Stimulated activated CD8-positive, alpha-beta memory T cell treated with anti-CD3 and anti-CD28 coated beads, Interleukin-7, amount 100 ng/mL, for 1 hour (primary cell): ENCODE measurements at places on chromosomes 4 and X.
A peak's percentile ranks its signal among the peaks of the same experiment; 100 is the strongest.

GRCh38 chrX:47226531-47227333 lies 6.1 kb upstream of the USP11 start:
- no peak for DNase-seq

- DNase-seq, result no peak
Measured at GRCh38 chr4:53195815-53196661, 169.8 kb downstream of the SCFD2 start.

DNA sequence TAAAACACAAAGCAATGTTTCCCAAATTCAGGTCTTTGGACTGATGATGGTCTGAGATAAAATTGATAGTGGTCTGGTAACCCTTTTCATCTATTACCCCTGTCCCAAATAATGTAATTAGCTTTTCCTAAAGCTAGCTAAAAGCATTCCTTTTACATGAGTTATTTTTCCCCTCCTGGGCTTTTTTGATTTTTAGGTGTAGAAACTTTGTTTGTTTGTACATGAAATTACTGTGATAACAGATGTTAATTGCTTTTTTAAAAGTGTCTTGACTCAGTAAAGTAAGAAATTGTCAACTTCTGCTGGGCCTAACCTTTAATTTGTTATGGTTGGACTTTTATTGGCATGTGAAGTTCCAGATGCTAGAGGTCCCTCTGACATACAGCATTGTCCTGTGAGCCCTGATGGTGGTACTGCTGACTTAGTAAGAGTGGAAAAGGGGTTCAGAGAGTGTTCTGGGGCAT lies 145.5 kb downstream of the ARHGAP10 start:
- no peak for DNase-seq

DNA sequence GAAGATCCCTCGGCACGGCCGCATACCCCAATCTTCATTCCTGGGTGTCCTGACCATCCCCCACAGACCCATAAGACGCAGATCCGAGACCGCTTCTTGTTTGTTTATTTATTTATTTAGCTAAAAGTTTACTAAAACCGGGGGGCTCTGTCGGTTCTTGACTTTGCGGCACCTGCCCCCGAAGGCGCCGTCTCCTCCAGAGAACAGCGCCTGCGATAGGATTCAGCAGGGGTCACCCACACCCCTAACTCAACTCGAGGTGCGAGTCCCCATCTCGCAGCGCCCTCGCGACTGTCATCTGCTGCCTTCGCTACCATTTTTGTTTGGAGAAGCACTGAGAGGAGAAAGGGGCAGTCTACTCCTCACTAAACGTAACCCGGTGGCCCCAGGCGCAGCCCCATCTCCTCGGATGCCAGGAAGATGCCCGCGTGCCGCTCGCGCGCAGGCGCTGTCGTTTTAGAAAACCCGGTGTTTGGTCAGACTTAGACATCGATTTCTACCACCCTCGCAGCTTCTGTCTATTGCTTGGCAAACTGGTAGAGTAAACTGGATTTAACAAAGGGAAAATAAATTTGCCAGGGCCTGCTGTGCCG lies 18.9 kb upstream of the GPR101 start:
- DNase-seq, result no peak

GRCh38 chr4:172656055-172656454 lies 512.6 kb upstream of the GALNT7 start:
- DNase-seq, result no peak

- DNase-seq, result no peak
Measured at GRCh38 chr4:104881136-104881886, 265.4 kb upstream of the TET2 start.

- no peak for DNase-seq
Measured at GRCh38 chr4:134324179-134324578, 122.6 kb upstream of the PABPC4L start.

DNA sequence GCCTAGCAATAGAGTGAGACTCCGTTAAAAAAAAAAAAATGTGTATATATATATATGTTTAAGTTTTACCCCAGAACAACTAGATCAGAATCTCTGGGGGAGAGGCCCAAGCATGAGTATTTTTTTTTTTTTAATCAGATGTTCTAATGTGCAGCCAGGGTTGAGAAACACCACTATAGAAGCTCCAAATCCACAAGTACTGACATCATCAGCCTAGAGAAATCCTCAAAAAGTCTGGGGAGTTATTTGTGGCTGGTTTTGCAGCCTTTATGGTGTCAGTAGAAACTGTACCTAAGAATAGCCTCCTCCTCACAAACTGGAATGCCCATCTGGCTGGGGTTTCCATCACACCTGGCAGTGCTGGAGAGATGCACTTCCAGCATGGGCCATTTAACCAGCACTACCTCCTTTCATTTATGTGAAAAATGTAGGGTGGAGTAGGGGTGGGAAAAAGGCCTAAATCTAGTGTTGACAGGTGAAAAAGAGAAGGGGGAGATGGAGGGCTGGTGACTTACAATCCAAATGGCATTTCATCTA lies 93.5 kb downstream of the CBLL2 start:
- no peak for DNase-seq

DNA sequence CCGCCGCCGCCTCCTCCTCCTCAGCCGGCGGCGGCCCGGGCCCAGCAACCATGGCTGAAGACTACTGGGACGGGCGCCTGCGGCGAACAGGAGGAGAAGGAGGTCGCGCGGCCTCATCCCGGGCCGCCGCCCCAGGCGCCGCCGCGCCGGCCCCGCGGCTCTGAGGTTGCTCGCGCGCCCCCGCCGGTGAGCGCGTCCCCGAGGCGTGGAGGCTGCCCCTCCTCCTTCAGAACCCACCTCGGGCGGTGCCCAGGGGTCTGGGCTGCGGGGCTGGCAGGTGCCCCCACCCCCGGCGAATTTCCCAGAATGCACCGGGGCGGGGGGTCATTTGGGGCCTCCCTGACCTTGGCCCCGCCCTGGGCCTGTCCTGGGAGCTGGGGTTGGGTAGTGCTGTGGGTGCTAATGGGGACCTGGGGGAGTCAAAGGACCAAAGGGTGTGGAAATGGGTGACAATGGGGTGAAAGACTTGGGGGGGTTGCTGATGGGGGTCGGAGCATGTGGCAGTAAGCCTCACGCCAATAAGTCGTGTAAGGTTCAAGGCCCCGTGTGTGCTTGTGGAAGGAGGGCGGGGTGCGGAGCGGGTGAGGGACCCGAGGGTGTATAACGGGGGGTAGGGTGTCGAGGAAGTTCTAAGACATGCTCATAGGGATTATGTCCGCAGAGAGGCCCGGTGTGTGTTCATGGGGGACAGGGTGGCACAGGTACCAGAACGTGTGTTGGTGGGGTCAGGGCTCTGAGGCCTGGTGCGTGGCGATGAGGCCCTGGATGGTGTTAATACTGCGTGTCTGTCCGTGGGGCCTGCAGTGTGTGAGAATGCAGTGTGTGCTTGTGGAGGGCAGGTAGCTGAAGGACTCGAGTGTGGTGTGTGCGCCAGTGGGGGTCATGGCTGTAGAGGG lies 687 bp downstream of the CDK16 start:
- no peak for DNase-seq

DNA sequence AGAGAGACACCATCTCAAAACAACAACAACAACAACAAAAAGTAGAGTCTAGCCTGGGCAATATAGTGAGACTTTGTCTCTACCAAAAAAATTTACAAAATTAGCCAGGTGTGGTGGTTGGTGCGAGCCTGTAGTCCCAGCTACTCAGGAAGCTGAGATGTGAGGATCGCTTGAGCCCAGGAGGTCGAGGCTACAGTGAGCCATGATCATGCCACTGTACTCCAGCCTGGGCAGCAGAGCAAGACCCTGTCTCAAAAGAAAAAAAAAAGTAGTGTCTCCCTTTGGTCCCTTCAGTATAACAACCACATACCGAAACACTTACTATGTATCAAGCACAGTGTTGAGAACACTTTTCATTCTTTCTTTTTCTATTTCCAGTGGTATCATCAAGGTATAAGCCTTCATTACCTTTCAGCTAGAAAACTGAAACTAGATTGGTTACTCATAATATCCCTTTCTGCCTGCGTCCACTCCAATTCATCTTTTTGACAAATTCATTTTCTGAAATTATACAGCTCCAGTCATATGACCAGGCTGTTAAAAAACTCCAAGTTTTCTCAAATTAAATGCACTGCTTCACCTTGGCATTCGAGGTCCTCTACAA lies 54.1 kb downstream of the RPS6KA3 start:
- DNase-seq, result no peak

DNA sequence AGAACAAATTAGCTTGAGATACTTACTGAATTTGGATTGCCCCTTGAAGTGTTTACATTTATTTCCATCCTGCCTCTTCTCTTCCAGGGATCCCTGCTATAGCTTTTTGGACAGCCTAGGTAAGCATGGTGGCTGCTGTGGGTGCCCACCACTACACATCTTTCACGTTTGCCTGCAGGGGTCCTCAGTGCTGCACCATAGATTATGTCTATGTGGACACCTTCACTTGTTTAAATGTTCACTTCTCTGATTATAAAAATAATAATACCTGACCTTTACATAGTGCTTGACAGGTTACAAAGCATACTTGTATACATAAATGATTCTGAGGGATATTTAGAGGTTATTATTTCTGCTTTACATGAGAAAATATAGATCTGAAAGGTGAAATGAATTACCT lies 67.9 kb upstream of the SLC4A4 start:
- DNase-seq, result no peak

DNA sequence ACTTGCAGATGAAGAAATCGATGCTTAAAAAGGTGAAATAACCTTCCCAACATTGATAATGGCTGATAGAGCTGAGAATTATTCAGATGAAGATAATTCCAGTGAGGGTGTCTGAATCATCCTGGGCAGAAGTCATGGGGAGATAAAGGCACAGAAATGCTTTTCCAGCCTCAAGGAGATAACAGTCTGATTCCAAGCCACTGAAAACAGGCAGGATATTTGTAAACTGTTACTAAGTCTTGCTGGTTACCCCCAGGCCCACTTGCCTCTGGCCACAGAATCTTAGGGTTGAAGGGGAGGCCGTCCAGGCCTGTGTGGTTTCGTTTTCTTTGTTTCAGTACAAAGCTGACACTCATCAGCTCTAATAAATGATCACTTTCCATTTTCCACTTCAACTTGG lies 158.5 kb downstream of the SH3KBP1 start:
- DNase-seq, result no peak

- peak; percentile 82 for DNase-seq
Measured at GRCh38 chrX:53224860-53225797, at the start of gene KDM5C. Gene KDM5C, minus strand, starts transcription at chrX:53225207. Its CDS starts 318 bp downstream, at chrX:53224889.

GRCh38 chr4:17763416-17763815 lies 18.0 kb downstream of the FAM184B start:
- no peak for DNase-seq

- DNase-seq, result no peak
Measured at GRCh38 chr4:17339376-17339775, 172.5 kb downstream of the QDPR start.

- DNase-seq, result no peak
Measured at GRCh38 chr4:79831119-79831528, 241.9 kb downstream of the ANTXR2 start.

GRCh38 chrX:109684136-109684535 lies 48.9 kb downstream of the ACSL4 start:
- DNase-seq, result no peak

DNA sequence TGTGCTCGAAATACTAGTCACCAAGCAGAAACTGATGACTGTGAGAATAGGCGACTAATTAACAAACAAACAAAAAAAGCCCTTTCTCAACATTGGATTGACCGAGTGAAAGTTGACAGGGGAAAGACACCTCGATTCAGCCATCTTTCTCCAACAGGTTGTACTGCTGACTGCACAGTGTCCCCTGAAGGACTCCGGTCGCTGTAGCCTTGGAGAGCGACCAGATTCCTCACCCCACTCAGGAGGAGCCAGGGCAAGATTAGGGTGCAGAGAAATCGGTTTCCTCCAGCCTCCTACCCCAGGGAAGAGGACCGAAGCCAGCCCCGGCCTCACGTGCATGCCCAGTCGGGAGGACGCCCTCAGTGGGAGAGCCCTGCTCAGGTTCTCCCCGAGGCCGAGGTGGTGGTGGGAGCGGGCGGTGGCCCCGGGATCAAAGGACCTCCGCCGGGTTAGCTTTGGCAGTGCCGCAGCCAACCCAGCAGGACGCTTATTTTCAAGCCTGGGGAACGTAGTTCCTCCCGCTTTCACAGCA lies 1.1 kb upstream of the RAP1GDS1 start:
- DNase-seq, result no peak

DNA sequence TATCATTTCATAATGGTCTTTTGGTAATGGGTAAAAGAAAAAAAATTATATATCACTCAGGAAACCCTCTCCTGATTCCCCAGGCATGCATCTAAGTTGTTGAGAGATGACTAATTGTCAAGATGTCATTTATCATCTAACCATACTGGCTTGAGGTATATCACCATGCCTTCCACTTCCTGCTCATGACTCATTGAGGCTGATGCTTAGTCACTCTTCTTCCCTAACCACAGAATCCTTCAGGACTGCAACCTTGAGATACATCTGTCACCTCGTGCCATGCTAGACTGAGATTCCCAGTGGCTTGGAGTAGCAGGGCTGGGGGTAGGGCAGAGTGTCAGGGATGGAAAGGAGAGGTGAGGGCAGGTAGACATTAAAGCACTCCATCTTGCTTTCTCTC lies 782.5 kb upstream of the INTU start:
- no peak for DNase-seq

- no peak for DNase-seq
Measured at GRCh38 chr4:112060212-112060611, 85.0 kb upstream of the FAM241A start.

GRCh38 chr4:73860181-73860580 lies 7.1 kb downstream of the PF4V1 start:
- DNase-seq, result no peak

DNA sequence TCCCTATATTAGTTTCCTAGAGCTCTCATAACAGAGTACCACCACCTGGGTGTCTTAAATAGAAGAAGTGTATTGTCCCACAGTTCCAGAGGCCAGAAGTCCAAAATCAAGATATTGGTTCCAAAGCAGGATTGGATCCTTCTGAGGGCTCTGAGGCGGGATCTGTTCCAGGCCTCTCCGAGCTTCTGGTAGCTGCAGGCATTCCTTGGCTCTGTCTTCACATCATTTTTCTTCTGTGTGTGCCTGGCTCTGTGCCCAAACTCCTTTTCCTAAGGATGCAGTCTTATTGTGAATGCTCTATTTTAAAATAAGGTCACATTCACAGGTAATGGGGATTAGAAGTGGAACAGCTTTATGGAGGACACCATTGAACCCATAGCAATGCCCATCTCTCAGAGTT lies 253.7 kb upstream of the TAPT1 start:
- DNase-seq, result no peak

GRCh38 chrX:142204522-142205433 lies at the start of gene MAGEC2:
Gene MAGEC2, minus strand, starts transcription at chrX:142205290. Its CDS starts 1,303 bp downstream, at chrX:142203987.
- DNase-seq, result no peak

GRCh38 chrX:75366861-75367260 lies 93.0 kb downstream of the UPRT start:
- no peak for DNase-seq

DNA sequence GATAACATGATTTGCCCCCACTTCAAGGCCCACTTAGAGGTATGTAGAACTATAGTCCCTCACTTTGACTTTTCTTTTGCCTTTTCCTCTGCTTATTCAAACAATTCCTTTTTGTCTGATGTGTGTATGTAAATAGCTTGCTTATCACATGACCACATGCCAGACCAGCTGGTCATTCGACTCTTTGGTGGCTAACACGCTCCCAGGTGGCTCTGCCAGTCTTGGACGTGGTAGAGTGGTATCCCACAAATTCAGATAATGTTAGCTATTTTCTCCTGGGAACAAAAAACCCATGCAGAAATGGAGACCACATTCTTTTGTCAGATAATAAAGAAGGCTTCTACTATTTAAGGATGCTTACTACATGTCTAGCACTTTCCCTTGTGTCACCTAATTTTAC lies 47.9 kb downstream of the ARHGAP24 start:
- no peak for DNase-seq

- no peak for DNase-seq
Measured at GRCh38 chr4:95439896-95440295, 108.9 kb downstream of the UNC5C start.
